Thoracic aorta (tissue), 2 donors: ENCODE measurements at places on chromosomes 11 and 22. TPM values are rescaled to one million over a fixed set of nuclear protein-coding genes. Genes with fewer than 3 reads are reported as not detected.

Gene C1QTNF5
- 53.2 TPM for total RNA-seq

Gene OR8D1
- total RNA-seq: not detected

Gene C11orf52
- total RNA-seq: 0.99 TPM

DNA sequence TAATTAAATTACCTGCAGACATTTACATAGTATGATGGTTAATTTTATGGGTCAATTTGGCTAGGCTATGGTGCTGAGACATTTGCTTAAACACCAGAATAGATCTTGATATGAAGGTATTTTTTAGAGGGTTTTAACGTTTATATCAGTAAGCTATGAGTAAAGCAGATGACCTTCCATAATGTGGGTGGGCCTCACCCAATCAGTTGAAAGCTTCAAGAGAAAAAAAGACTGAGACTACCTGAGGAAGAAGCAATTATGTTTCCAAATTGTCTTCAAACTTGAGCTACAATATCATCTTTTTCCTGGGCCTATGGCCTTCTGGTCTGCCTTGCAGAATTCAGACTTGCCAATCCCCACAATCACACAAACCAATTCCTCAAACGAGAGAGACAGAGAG is 498.8 kb upstream of the API5 start:
- DNase-seq: no peak

GRCh38 chr11:21446939-21447590 is 745.8 kb upstream of the ANO5 start:
- DNase-seq: no peak

DNA sequence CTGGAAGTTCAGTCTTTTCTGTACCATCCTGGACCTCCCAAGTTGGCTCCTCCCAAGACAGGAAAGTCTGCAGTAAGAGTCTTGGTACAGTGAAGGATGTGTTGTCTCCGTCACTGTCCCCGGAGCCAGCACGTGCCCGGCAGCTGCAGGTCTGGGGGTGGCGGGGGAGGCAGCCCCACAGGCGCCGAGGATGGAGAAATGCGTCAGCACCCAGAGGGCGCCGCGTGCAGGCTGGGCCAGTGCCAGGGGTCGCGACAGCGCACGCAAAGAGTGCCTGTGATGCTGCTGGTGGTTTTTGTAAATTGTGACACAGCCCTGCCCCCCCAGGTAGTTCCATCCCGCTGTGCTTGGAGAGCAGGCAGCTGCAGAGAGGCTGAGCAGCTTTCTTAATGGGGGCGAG is 1200.5 kb downstream of the BRD1 start:
- DNase-seq: no peak

- DNase-seq: no peak
These were observed 2.6 kb downstream of the BET1L start for GRCh38 chr11:204587-205109.
